CD4-positive, alpha-beta T cell treated with Interleukin-10 for 1 hour (primary cell): ENCODE measurements at places on chromosomes 13 and 19.

GRCh38 chr13:44331912-44332851 lies 41.4 kb upstream of the SERP2 start:
- no peak for DNase-seq

GRCh38 chr13:51547425-51548176 lies 36.7 kb upstream of the WDFY2 start:
- no peak for DNase-seq

DNA sequence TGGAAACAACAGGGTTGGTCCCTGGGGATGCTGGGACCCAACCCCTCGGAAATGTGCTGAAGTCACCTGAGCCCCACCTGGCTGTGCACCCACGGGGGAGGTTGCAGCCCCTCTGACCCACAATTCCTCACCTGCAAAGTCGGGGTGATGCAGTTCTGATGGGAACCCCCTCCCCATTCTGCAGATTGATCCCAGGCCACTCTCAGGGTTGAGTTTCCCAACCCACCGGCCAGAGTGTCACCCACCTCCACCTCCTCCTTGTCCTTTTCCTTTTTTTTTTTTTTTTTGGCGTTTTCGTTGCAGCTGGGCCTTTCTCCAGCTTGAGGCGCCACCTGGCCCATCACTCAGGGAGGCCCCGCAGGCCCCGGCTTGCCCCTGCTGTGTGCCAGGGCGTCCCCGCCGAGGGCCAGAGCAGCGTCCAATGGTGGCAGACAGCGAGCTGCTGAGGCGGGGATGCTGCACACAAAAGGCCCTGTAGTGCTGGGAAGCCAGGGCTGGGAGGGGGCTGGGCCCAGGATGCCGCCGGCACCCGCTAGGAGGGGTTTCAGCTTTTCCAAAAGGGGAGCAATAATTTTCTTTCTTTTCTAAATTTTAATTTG lies 4.6 kb downstream of the PIK3R2 start:
- DNase-seq = no peak

GRCh38 chr13:79429309-79429708 lies 23.3 kb upstream of the RBM26 start:
- DNase-seq = no peak

- DNase-seq = no peak
Observed at GRCh38 chr13:42106998-42107397, 58.5 kb downstream of the DGKH start.

DNA sequence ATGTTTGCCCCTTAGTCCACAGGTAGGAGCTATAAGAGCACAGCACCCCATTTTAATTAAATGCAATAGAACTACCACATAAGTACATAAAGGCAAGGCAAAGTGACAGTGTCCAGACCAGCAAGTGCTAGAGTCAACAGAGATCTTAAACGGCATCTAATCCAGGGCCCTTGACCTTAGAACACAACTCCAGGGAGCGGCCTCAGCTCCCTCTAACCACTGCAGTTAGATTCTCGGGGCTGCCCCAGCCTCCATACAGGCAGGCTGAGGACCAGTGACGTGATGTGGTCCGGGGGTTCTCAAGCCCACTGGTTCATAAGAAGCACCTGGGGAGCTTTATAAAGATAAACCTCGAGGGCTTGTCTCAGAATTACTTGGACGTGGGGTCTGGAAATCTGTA lies 10.0 kb upstream of the ATP12A start:
- no peak for DNase-seq

GRCh38 chr19:5031231-5032100 lies 62.6 kb downstream of the KDM4B start:
- peak; percentile 81 for DNase-seq

- DNase-seq = no peak
Observed at GRCh38 chr13:43880926-43881325, 1.2 kb downstream of the LACC1 start.

DNA sequence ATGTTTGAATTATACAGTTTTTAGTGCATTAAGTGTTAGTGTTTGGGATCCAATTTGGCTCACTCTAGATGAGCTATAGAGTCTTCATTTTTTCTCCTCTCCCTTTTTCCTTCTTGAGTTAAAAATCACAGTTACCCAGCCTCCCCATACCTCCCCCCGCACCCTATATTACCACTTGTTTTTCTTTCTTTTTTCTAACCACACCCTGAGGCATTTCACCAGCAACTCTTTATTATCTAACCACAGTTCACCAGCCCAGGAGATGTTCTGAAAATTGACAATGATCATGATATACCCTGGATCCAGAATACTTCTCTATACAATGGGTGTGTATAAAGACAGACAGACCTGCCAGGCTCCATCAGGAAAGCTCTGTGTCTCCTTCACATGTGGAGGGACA lies 86.5 kb upstream of the UBL3 start:
- DNase-seq = peak; percentile 26

DNA sequence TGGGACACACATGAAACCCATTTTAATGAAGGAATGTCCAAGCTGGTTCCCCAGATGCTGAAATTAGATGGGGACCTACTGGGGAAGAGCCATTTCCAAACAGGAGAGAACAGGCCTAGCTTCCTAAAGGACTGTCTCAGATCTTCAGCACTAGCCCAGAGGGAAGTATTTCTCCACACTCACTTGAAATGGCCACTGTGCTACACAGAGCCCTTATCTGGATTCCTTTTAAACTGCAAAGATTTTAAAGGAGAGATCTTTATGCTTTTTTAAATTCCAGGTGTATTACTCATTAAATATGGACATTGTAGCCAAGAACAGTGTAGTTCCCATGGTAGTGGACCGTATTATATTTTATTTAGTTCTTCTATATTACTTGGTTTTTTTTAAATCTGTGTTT lies 255.3 kb downstream of the SHISA2 start:
- DNase-seq = no peak

GRCh38 chr19:40960062-40960685 lies 30.9 kb upstream of the CYP2B6 start:
- DNase-seq = no peak

- DNase-seq = no peak
Observed at GRCh38 chr19:408441-408901, 476 bp downstream of the C2CD4C start.

- no peak for DNase-seq
Observed at GRCh38 chr19:11693505-11694499, 44.9 kb downstream of the ZNF823 start.

GRCh38 chr19:11685676-11686650 lies 52.8 kb downstream of the ZNF823 start:
- DNase-seq = no peak

DNA sequence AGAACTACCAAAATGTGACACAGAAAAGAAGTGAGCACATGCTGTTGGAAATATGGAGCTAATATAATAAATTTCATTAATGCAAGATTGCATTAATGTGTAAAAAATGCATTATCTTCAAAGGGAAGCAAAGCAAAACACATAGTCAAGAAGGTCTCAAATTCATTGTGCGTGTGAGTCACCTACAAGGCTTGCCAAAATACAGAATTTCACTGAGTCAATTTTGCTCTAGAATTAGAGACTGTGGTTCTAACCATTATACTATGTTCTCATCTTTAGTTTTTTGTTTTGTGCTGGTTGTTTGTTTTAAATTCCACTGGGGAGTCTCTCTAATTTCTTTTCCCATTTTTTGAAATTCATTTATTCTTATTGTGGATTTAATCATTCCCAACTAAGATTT lies 149.8 kb upstream of the SLITRK1 start:
- DNase-seq = no peak

DNA sequence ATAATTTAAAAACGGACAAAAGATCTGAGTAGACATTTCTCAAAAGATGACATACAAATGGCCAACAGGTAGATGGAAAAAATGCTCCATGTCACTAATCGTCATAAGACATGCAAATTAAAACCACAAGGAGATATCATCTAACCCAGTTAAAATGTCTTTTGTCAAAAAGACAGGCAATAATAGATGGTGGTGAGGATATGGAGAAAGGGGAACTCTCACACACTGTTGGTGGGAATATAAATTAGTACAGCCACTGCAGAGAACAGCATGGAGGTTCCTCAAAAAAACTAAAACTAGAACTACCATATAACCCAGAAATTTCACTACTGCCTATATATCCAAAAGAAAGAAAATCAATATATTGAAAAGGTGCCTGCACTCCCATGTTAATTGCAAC lies 37.9 kb downstream of the OR10H4 start:
- no peak for DNase-seq

DNA sequence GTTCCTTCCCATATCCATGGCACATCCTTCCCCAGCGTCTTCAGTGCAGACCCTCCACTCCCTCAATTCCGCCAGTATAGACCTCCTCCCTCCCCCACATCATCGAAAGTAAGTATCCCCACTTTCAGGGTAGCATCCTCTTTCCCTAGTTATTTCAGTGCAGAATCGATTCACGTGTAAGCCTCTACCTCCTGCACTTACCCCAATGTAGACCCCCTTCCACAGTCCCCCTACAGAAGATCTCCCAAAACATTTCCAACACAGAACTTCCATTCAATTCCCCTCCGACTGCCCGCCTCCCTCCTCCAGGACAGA lies 664 bp downstream of the IRF3 start:
- no peak for DNase-seq

GRCh38 chr19:37227996-37228395 lies 10.0 kb downstream of the ZNF383 start:
- DNase-seq = peak; percentile 50

GRCh38 chr19:776549-776948 lies 20.7 kb upstream of the PTBP1 start:
- no peak for DNase-seq

- DNase-seq = no peak
Observed at GRCh38 chr13:25727250-25727649, 324.6 kb downstream of the SHISA2 start.

- no peak for DNase-seq
Observed at GRCh38 chr13:47326061-47326460, 429.2 kb upstream of the HTR2A start.

DNA sequence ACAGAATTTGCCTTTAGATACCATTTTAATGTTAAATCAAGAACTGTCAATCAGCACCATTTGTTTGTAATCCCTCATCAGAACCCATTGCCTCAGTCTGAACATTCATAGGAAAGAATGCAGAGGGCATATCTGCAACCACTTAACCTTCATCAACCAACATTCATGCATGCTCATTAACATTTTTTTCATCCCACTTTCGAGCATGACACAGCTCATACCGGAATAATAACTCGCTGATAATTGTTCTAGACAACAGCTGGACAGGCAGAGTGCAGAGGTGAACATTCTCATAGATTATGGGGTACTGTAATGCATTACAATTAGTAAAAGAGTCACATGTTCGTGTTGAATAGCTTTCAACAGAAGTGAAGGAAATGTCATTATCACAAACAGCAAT lies 216.8 kb downstream of the DIAPH3 start:
- DNase-seq = no peak

DNA sequence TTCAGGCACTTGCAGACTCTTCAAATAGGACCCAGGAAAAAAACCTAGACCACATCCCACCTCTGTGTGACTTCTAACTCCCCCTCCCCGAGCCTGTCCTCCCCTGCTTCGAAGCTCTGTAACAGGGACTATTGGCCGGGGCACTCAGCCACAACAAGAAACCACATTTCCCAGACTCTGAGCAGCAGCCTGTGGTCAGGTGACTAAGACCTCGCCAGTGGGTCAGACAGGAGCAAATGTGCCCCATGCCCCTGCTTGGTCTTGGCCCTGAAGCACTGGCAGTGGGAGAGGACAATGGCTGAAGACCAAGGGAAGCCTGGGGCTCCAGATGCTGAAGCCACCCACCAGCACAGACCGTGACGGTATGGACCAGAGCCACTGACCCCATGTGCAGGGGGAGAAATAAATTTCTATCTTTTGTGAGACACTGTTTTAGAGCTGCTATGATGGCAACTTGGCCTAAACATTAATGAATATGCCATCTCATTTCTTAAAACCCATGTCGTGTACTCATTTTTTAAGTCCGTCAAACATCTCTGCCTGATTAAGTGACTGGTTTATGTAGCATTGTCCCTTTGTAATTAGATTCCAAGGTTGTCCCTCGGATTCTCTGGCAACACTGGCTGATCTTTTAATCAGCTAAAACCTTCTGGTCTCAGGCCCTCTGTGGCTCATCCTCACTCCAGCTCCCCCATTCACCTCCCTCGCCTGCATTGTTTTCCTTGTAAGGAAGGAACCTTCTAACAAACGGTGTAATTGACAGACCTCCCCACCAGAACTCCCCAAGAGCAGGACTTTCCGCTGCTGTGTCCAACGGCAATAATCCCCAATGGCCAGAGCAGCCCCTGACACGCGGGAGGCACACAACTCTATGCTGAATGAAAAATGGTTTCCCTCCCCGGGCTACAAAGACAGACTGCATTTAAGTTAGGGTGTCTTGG lies 98.4 kb downstream of the STK24 start:
- DNase-seq = peak; percentile 22

GRCh38 chr13:44373247-44373600 lies 400 bp upstream of the SERP2 start:
- no peak for DNase-seq

DNA sequence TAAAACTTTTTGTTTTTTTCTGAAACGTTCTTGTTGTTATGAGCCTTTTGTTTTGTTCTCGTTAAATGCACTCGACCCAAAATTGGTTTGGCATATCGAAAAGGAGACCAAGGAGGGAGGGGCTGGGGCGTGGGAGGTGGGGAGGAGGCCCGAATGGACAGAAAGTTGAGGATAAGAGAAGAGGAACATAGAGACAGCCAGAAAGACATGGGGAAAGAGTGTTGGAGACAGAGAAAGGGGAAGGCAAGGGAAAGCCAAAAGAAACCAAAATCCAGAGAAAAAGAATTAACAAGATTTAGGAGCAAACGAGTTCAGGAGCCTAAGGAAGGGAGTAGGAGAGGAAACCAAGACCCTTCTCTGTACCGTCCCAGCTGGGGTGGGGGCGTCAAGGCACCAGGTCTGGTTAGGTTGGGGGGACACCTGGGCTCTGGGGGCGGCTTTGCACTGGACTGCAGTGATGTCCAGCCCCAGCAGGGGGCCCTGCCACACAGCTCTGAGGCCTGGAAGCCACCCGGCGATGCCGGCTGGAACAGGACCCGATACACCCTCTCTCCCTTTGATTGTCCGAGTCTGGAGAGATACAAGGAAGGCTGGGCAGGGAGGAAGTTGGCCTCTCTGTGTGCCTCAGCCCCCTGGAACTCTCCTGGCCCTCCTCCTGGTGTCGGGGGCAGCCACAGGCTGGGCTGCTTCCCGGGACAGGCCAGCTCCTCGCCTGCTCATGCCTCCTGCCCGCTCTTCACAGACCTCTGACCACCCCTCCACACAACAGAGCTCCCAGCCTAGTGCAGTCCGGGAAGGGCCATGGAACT lies 11.6 kb upstream of the ASF1B start:
- peak; percentile 65 for DNase-seq

DNA sequence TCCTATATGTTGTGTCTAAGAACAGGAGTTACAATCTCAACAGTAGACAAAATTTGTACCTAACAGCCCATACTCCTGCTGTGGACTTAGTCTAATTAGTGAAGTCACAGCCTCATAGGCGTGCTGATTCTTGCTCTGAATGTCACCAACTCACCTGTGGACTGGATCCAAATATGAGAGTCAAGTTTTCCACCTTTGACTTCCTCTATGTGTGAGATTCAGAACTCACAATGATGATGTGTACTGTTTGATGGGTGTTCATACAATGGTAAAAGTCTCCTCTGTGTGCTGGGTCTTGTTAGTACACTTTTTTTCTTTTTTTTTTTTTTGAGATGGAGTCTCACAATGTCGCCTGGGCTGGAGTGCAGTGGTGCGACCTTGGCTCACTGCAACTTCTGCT lies 7.8 kb upstream of the ZNF91 start:
- no peak for DNase-seq
